ENCODE measurements at places on chromosomes 16 and 17. TPM values are rescaled to one million over a fixed set of nuclear protein-coding genes. Genes with fewer than 3 reads are reported as not detected.

BORCS6 gene
- 3.1 TPM for total RNA-seq

BHLHA9 gene
- total RNA-seq = not detected

IKZF3 gene
- total RNA-seq = not detected

AANAT gene
- total RNA-seq = not detected

SPATA22 gene
- total RNA-seq = 0.28 TPM

DNA sequence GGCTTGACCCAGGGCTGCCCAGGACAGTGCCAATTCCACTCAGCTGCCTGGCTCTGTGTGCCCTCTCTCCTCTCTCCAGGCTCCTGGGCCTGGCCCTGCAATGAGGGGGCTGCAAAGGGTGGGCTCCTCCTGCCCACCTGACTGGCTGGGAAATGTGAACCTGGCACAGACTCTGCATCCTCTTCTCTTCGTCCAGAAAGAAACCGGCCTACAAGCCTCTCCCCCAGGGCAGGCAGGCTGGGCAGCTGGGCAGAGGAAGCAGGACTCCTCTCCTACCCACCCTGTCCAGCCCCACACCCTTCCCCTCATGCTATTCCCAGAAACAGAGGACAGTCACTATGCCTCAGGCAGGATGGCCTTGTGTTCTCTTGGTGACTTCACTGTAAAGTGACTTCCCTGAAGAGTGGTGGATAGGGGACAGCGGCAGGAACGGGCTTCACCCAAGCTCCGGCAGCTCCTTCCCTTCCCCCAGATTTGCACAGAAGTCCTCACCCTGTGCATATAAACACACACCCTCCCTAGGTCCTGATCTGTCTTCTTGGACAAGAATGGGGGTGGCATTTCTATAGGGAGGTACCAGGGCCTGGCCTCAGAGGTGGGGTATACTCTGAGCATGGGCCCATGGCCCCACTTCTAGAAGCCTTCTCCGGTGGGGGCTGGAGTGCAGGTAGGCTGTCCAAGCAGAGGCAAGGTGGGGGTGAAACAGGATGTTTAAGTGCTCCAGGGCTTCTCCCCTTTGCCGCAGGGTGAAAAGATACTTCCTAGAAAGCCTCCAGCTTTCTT lies 4.9 kb upstream of the STAT5A start:
- no peak for DNase-seq

DNA sequence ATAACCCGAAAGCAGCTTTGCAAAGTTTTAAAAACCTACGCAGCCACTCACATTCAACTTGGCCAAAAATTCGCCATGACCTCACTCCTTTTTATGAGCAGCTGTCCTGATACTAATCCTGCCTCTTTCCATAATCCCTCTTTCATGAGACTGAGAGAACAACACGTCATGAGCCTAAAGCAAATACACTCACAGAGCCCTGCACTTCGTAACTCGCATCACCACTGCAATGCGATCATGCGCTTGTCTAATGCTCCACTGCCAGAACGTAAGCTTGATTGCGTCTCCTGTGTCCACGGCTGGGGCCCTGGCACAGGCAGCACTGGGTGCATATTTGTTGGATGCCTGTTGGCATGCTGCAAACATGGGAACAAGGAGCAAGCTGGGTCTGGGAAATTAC lies 36.2 kb downstream of the CDRT4 start:
- DNase-seq = no peak

DNA sequence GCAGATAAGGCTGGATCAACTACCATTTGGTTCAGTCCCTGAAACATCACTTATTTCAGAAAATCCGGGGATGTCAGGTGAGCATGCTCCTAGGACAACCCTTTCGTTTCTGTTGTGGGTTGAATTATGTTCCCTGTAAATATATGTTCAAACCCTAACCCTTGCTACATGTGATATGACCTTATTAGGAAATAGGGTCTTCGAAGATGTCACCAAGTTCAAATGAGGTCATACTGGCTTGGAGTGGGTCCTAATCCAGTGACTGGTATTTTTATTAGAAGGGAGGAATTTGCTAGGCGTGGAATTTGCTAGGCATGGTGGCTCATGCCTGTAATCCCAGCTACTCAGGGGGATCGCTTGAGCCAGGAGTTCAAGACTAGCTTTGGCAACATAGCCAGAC lies 21.3 kb downstream of the SNX20 start:
- DNase-seq = no peak

GRCh38 chr16:12000032-12000431 lies 23.5 kb downstream of the SNX29 start:
- DNase-seq = no peak

- DNase-seq = no peak
Measured at GRCh38 chr17:81509207-81509971, 3.2 kb downstream of the ACTG1 start.

DNA sequence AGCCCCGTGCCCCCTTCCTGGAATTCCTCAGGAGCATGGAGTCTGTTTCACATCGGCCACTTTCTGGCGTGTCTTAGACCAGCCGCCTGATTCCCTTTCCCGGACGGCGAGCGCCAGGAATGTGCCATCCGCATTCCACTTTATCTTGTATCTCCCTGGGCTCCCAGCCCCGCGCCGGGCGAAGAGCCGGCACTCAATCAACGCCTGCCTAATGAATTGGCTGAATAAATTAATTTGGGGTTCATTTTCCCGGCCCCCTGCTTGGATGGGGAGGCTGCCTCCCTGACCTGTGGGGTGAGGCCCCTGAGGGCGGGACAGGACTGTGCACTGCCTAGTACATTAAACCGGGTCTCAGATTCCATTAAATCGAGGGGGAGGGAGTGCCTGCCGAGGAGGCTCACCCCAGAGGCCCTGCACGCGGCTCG lies 282.3 kb upstream of the TNRC6C start:
- DNase-seq = no peak

DNA sequence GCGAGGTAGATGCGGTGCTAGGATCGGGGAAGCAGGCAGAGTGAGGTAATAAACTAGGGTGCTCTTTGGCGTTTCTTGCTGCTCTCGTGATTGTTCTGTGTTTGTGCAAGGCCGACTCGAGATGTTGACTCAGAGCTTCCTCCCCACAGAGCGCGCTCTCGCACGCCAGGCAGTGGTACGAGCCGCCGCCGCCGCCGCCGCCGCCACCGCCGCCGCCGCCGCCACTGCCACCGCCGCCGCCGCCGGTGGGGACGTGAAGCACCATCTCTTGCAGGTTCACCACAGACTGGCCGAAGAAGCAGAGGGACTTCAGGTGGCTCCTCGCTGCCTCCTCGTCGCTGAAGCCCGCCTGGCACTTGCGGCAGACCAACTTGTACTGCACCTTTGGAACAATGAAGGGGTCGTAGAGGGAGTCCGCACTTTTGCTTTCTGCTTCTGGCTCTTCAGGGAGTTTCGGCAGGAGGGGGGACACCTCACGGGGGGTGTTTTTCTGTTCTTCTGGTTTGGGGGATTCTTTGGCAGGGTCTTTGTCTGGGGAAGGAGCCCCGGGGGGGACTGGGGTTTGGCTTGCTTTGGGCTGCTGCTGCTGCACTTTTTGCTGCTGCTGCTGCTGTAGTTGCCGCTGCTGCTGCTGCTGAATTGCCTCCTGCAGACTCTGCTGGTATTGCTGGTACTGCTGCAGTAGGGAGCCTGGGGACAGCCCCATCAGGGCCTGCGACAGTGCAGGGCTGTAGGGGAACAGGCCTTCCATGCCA lies 260.2 kb downstream of the ZFHX3 start:
- DNase-seq = peak; percentile 94

- peak; percentile 79 for DNase-seq
Measured at GRCh38 chr17:77516902-77517301, 376.1 kb downstream of the SEC14L1 start.

All from IMR-90 (cell line).